ENCODE measurements at places on chromosomes 4 and X.

DNA sequence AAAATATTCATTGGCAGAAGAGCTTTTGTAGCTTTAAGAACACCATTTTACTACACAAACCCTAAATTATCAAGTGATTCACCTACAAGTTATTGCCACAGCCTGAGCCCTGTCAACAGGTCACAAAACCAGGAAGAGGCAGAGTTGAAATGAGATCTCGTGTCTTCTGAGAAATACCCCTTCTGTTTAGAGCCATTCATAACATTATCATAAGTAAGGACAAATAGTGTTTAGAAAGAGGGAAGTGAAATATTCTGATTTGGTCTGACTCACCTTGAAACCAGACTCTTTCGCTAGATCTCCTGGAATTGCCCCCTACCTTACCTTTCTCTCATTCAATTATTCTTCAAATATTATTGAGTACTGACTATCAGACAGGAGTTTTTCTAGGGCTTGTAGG lies 5.9 kb downstream of the ETDB start:
- DNase-seq, result no peak

DNA sequence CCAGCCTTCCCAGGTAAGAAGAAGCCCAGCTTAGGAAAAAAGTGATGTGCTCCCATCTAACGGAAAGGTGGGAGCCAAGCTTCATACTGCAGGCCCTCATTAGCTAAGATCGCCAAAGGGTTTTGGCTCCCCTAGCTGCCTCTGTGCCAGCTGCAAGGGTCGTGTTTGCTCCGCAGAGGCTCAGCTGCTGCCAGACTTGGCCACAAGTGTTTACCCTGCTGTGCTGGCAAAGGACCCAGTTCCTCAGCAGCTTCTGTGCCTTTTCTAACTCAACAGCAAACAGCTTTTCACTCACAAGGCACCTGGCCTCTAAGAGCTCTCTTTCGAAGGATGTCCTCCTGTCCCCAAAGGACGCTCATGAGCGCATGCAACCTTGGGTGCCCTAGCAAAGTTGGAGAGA lies 12.2 kb upstream of the VMA21 start:
- DNase-seq, result no peak

- no peak for DNase-seq
Observed at GRCh38 chr4:92992758-92993157, 689.0 kb downstream of the GRID2 start.

DNA sequence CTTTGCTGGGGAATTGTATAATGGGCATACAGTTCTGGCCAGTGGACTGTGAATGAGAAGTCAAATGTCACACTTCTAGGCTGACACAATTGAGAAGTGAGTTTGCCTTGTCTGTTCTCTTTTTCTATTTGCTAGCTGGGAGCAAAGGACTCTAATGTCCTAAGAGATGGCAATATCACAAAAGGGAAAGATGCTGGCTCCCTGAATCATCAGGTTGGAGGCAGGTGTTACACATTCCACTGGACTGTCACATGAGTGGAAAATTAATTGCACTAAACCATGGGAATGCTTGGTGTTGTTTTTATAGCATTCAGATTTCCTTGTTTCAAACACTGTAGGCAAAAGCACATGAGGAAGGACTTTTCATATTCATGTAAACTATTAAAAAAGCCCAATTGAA lies 388.3 kb downstream of the ADAM29 start:
- no peak for DNase-seq

- no peak for DNase-seq
Observed at GRCh38 chr4:176755613-176756012, 37.1 kb downstream of the VEGFC start.

DNA sequence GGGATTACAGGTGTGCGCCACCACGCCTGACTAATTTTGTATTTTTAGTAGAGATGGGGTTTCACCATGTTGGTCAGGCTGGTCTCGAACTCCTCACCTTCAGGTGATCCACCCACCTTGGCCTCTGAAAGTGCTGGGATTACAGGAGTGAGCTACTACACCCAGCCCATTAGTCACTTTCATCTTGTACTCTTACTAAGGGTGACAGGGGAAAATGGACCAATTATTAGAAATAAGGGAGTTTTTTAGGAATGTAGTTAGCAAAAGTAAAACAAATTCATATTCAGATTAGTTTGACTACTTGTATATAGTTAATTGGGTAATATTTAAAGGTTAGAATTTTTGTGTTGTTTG lies 26.1 kb downstream of the SMARCA5 start:
- DNase-seq, result no peak

GRCh38 chr4:150593996-150594395 lies 12.0 kb downstream of the MAB21L2 start:
- DNase-seq, result no peak

- DNase-seq, result no peak
Observed at GRCh38 chrX:40009462-40009851, 88.3 kb downstream of the BCOR start.

- no peak for DNase-seq
Observed at GRCh38 chrX:68183612-68184214, 249.6 kb downstream of the OPHN1 start.

- DNase-seq, result no peak
Observed at GRCh38 chr4:111693758-111694157, 451.5 kb upstream of the FAM241A start.

DNA sequence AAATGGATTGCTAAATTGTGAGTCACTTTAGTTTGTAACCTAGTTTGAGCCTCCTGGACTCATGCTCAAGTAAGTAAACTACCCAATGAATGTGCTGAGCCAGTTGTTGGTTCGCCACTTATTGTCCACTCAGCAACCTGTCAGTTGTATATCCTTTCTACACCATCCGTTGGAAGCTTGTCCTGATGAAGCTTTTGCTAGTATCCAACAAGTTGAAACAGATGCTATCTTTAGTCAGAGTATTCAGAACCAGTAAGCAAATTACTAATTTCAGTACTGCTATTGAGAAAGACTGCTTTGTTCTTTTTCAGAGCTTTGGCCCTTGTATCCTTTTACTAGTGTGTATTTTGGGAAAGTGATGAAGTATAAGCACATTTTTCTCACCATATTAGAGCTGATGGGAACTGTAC lies 4.3 kb upstream of the NAA15 start:
- DNase-seq, result no peak

DNA sequence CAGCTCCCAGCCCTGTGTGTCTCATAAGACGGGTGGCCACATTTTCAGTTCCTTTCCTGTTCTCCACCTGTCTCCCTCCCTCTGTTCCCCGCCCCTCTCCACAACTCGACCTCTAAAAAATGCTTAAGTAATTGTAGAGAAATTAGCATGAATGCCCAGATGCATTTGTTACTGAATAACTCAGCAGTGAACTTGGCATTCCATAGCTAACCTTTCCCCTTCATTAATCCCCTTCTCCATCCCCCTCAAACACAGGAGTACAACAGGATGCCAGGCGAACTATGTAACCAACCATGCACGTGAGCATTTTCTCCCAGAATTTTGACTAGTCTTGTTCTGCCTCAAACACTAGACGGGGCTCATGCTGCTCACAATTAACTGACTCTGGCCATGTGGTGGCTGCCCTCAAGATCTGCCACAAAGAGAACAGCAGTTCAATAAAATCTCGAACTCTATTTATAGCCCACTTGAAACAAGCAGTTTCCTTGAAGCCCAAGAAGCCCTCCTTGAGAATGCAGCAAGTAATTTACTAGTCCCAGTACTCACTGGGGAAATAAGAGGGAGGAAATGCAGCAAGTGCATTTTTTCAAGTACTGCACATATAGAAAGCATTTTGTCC lies 351.2 kb downstream of the ARHGAP24 start:
- no peak for DNase-seq

GRCh38 chrX:16120431-16120830 lies 2.9 kb upstream of the GRPR start:
- no peak for DNase-seq

GRCh38 chrX:650324-650723 lies 19.7 kb downstream of the SHOX start:
- no peak for DNase-seq

DNA sequence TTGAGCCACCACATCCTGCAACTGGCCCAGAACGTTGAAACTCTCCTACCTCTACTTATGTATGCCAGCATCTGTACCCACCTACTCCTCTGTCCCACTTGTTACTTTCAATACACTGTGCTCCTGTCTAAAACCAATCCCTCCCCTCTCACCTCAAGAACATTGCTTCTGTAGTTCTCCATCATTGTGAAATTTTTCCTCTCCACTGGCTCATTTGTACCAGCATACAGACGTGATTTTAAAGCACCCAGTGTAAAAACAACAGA lies 25.5 kb upstream of the USO1 start:
- DNase-seq, result no peak

GRCh38 chrX:23066588-23067281 lies 67.0 kb downstream of the DDX53 start:
- DNase-seq, result no peak

- DNase-seq, result no peak
Observed at GRCh38 chr4:47373174-47373573, 90.3 kb downstream of the COMMD8 start.

- DNase-seq, result no peak
Observed at GRCh38 chrX:110046971-110047370, 44.1 kb downstream of the TMEM164 start.

- DNase-seq, result no peak
Observed at GRCh38 chrX:39984191-39984956, 113.4 kb downstream of the BCOR start.

DNA sequence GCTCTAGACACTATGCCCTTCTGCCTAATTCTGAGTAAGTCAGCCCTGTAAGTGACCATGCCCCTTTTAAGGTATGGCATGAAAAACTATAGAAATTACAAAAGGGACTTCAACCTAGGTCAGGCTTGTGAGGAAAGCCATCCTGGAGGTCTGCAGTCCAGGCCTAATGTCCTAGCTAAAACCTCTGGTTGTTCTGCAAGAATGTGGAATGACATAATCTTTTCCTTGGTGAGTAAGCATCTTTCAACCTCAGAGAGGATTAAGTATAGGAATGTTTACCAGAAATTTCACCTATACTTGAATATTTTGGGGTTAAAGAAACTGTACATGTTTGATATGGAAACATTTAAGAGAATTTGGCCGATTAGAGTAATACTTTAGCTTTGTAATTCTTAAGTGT lies 23.8 kb upstream of the HPSE start:
- DNase-seq, result no peak

- no peak for DNase-seq
Observed at GRCh38 chr4:992297-993110, 700 bp downstream of the SLC26A1 start.

- DNase-seq, result no peak
Observed at GRCh38 chrX:123698979-123699520, 33.8 kb downstream of the THOC2 start.

- no peak for DNase-seq
Observed at GRCh38 chr4:94545296-94545695, 93.6 kb downstream of the PDLIM5 start.

- peak; percentile 6 for DNase-seq
Observed at GRCh38 chr4:19026281-19026680, 1004.7 kb upstream of the LCORL start.

DNA sequence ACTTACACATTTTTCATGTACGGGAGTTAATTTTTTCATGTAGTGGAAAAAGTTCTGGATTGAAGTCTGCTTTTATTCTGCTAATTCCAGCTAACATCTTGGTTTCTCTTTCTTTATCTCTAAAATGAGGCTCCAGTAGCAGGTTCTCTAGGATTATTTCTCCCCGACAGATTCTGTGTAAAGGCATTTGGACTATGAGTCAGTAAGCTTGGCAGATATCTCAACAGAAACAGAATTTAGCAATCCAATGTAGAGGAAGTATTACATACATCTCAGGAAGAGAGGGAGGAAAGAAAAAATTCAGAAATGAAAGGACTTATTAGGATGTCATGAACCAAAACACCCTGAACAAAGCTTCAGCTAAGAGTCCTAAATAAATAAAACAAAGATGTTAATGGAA lies 1682.3 kb upstream of the TENM3 start:
- no peak for DNase-seq

GRCh38 chr4:169222761-169223160 lies 48.0 kb downstream of the SH3RF1 start:
- no peak for DNase-seq

GRCh38 chr4:108043526-108043925 lies 53.8 kb downstream of the HADH start:
- no peak for DNase-seq

DNA sequence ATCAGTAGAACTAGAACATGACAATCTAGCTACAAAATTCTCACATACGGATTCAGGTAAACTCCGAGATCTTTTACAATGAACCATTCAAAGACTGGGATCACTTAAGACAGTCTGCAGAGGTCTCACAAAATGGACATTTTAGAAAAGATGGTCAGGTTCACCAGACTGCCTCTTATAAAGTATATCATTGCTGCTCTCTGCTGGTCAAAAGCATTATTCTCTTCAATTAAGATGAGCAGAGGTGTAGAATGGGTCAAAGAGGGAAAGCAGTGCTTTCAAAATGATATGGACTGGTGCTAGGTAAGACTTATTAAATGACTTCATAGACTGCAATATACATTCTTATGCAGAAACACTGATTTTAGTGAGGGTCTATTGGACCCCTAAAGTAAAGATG lies 434.7 kb downstream of the PACRGL start:
- DNase-seq, result no peak

GRCh38 chr4:78584863-78585547 lies 33.4 kb downstream of the ANXA3 start:
- DNase-seq, result no peak

DNA sequence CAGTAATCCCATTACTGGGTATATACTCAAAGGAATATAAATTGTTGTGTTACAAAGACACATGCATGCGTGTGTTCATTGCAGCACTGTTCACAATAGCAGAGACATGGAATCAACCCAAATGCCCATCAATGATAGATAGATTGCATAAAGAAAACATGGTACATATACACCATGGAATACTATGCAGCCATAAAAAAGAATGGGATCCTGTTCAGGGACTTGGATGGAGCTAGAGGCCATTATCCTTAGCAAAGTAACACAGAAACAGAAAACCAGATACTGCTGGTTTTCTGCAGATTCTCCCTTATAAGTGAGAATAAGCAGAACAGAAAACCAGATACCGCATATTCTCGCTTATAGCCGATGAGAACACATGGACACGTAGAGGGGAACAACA lies 43.5 kb downstream of the FAM193A start:
- no peak for DNase-seq

Measured in hypothalamus (tissue), 51 donors.